ENCODE measurements at places on chromosomes 6 and 20.

DNA sequence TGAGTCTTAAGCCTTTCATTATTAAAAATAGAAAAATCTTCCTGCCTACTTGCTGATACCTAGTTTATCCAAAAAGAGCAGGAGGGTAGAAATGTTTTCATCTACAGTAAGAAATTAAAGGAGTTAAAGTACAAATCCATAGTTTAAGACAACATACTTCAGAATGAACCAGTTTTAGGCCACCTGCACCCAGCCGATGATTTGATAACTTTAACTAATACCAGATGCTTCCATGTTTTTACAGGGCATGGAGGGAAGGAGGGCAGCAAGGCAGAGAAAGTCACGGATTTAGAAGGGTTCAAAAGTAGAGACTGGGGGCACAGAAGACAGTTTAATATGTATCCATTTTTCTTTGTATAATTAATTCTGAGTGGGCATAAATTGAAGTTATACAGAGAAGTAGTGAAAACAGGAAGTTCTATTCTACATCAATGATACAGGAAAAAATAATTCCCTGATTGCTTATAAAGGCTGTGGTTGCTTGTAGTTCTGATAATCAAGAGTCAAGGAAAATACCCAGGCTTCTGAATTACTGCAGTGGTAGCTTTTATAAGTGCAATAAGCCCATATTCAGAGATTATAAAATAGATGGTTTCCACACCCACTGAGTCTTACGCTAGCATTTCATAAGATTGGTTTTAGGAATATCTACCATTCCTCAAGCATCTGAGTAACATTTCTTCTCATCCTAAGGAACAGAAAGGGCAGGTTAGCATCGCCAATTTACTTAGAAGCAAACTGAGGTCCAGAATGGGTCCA is 72.0 kb downstream of the GMDS start:
- no peak for DNase-seq

- DNase-seq = no peak
Measured at GRCh38 chr6:109186012-109186411, 90.7 kb downstream of the CEP57L1 start.

DNA sequence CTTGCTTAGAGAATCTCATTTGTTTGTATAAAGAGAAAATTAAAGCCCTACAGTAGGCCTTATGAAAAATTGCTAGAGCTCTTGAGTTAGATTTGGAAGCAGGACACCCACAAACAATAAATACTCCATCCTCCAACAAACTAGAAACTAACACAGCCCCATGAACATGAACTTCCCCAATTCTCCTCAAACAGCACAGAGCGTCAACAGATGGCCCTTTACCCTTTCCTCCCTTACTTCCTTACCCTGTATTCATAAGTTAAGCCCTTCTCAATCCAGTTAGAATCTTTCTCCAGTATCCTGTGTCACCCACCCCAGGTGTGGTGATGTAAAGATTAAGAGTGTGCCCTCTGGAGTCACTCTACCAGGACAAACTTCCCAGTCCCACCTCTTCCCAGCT is 113.7 kb downstream of the UNC5CL start:
- no peak for DNase-seq

- no peak for DNase-seq
Measured at GRCh38 chr6:11712760-11713159, 65.8 kb downstream of the ADTRP start.

DNA sequence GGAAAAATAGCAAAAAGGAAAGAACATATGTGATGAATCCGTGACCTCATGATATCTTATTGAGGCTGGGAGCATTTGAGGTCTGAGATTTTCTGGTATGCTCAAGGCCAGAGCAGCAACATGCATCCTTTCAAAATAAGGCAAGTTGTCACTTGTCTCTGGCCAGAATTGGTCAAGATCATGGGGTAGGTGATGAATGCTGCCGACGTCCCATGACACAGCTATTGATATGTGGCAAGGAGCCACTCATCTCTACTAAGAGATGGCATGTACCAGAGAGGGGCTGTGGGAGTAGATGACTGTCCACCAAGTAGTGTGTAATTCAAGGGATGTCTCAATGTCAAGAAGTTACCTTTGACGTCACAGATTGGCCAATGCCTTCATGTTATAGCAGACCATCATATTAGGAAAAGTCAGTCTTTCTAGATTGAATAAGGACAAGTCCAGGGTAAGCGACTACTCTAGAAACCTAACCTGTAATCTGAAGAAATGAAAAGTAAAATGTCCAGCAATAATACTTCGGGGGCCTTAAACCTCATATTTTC is 527.4 kb downstream of the BMP2 start:
- DNase-seq = no peak

DNA sequence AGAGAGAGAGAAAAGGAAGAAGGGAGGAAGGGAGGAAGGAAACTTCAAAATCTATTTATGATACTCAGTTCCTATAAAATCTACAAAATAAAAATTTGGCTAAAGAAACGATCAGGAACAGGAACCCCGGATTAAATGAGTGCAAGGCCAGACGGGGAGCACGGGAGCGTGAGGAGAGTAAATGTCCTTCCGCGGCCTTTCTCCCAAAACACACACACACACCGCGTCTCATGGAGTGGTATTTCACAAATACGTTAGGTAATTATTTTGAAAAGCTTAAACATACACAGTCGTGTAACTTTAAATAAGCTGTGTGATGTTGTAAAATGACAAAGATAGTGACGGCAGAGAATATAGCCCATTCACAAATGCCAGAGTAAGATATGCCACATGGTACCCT is 125.7 kb upstream of the AFDN start:
- DNase-seq = no peak

GRCh38 chr6:134247231-134247833 is 70.6 kb downstream of the SGK1 start:
- DNase-seq = no peak

GRCh38 chr20:16005915-16006493 is 567.2 kb downstream of the KIF16B start:
- no peak for DNase-seq

- DNase-seq = no peak
Measured at GRCh38 chr6:136521911-136522310, 28.3 kb downstream of the MAP7 start.

- no peak for DNase-seq
Measured at GRCh38 chr6:85353012-85353411, 96.9 kb upstream of the NT5E start.

- no peak for DNase-seq
Measured at GRCh38 chr6:2249126-2249525, 3.7 kb upstream of the GMDS start.

DNA sequence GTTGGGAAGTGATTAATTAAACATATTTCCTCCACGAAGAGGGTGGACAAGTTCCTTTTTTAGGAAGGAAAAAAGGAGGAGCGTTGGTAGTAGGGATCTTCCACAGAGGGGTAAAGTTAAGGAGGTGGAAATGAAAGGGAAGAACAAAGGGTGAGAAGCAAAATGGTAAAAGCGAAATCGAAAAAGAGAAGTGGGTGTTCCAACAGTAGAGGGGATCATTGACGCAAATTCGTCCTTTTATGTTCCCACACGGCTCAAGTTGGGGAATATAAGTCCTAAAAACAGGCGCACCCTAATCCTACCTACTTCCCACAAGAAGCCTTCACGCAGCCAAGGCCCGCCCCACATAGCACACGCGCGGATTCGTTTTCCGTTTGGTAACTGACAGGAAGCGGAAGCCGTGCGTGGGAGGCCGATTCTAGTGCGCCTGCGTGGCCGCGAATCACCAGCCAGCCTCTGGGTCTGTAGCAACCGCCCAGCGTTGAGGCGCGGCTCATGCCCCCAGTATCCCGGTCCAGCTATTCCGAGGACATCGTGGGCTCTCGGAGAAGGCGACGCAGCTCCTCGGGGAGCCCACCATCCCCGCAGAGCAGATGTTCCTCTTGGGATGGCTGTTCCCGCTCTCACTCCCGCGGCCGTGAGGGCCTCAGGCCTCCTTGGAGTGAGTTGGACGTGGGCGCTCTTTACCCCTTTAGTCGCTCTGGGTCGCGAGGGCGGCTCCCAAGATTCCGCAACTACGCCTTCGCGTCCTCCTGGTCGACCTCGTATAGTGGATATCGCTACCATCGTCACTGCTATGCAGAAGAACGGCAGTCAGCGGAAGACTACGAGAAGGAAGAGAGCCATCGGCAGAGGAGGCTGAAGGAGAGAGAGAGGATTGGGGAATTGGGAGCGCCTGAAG is at the start of gene NKAPL:
TSS of gene NKAPL (plus strand) at position 421 of the 901 bp plus-strand sequence. CDS start at position 496, 75 bp downstream.
- no peak for DNase-seq

DNA sequence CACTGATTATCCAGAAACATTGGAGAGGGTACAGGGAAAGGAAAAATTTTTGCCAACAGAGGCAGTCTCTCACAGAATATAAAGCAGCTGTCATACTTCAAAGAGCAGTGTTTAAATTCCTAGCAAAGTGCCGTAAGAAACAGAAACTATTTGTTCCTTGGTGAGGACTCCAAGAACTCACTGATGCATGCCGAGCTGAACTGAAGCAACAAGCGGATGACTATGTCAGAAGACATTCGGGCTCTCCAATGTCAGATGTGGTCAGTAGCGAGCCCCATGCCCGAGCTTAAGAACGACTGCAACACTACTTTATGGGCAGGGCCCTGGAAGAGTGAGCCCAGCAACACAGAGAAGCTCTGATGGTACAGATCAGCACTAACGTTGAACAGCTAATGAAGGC is 54.7 kb downstream of the OR2B6 start:
- DNase-seq = no peak

DNA sequence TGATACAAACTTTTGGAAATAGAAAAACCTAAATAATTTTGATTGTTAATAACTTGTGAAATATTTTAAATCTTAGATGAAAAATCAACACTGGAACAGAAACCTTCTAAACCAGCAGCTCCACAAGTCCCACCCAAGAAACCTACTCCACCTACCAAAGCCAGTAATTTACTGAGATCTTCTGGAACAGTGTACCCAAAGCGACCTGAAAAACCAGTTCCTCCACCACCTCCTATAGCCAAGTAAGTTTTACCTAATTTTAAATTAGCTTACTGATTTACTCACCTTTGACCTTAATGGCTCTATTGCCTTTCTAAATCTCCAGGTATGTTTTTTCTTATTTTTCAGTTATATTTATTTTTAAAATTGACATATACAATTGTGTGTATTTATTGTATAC is 102.6 kb upstream of the ADGRF4 start:
- no peak for DNase-seq

DNA sequence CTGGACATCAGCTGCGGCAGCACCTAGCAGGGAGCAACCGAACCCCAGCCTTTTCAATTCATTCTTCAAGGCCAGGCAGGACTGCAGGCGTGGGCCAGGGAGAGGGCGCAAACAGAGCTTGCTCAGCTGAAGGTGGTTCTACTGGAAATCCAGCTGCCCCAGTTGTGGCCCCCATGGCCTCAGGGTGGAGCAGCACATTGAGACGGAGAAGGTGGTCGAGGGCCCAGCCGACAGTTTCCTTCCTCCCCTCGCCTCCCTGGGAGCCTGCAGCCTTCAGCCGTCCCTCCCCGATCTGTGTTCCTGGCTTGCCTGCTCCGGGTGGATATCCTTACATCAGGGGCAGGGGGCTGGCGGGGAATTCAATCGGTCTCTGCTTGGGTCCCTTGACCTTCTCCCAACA is 217.8 kb downstream of the ANKRD60 start:
- no peak for DNase-seq

DNA sequence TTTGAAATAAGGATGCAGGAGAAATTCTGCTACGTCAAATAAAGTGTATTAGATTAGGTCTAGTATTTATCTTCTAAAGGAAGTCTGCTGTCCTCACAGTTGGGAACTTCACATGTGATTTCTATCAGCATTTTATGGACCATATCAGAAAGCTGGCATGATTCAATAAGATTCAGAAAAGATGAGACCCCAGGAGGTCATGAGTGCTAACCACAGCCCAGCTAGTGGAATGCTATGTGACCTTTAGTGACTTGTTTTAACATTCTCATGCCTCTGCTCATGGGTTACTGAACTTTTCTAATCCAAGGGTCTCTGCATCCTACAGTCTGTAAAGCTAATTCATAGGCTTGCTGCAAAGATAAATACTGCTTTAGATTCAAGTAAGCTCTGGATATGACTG is 150.1 kb downstream of the GMPR start:
- DNase-seq = no peak

DNA sequence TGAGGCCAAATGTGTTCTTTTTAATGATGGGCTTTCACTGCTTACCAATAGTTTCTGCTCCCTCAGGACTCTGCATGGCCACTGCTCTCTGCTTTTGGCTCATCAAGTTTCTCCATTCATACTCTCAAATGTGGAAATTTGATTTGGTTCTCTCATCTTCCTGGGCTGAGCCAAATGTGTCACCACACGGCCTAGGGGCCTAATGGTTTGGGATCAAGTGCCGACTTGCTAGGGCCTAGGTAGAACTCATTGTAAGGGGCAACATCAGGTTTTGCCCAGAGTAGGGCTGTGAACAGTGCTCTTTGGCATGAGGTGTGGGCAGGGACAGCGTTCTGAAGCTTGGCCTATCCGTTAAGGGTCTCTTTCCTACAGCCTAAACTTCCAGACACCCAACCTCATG is 3.9 kb upstream of the MRPS10 start:
- no peak for DNase-seq

DNA sequence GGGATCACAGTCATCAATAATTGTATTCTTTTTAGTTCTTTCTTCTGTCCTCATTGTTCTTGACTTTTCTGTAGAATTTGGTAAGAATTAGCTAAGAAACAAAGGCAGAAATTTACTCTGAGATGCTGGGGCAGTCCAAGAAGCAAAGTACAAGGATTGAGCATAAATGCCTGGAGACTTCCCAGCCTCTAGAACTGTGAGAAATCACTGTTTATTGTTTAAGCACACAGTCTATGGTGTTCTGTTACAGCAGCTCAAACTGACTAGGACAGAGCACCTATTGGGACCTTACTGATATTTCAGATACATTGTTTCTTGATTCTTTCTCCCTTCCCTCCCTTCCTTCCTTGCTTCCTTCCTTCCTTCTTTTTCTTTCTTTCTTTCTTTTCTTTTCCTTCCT is 192.7 kb upstream of the SLC35B3 start:
- no peak for DNase-seq

GRCh38 chr6:134689177-134689576 is 260.7 kb downstream of the ALDH8A1 start:
- DNase-seq = no peak

GRCh38 chr6:31908791-31909190 is 6.9 kb upstream of the ZBTB12 start:
- DNase-seq = no peak

- DNase-seq = peak; percentile 14
Measured at GRCh38 chr20:7841291-7841970, 98.8 kb downstream of the HAO1 start.

DNA sequence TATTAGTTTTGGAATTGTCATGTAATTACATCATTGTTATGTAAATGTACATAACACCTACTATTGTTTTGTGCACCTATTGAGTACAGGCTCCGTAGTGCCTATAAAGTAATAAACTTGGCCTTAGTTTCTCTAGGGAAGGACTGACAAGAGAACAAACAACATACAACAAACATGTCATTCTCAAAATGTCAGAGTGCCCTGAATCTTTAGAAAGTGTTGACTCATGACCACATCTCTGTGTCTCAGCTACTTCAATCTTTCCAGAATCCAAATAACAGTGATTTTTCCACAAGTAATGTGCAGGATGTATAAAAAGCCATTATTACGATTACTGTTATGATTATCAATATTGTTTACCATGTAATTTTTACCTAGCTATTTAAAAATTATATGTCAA is 17.2 kb downstream of the LAMP5 start:
- DNase-seq = no peak

- DNase-seq = peak; percentile 9
Measured at GRCh38 chr6:90940812-90941481, 354.1 kb upstream of the MAP3K7 start.

Data from HFF-Myc (cell line).